ENCODE measurements at places on chromosomes 4 and X.

DNA sequence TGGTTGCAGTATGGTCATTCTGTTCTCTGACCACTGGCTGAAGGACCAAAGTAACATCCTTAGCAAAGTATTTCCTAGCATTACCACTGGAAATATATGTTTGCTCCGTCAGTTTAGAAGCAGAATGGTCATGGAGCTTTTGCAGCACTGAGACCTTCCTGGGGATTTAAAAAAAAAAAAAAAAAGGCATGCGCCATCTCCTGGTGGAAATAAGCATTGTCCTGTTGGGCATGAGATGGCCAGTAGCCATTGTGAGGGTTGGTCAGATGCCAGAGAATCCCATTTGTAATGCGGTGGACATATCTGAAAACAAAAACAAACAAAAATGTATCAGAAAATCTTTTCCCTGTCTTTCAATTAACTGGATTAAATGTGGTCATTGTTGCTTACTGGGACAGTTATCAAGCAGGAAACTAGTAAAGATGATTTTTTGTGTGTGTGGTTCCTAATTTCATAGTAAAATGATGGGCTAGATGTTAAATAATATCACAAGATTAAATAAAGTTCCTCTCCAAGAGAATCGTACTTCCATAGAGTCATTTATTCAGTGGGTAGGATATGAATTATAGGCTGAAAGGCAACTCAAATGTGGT, 139.6 kb downstream of the SOWAHB start:
- DNase-seq = no peak

- no peak for DNase-seq
Observed at GRCh38 chr4:184574861-184575260, 74.4 kb downstream of the CASP3 start.

- peak; percentile 24 for DNase-seq
Observed at GRCh38 chr4:155114790-155115189, 93.6 kb upstream of the NPY2R start.

GRCh38 chr4:3461515-3462291, 1.4 kb upstream of the DOK7 start:
- no peak for DNase-seq

- no peak for DNase-seq
Observed at GRCh38 chrX:56761167-56761566, 32.1 kb downstream of the NBDY start.

GRCh38 chrX:74422576-74423288, 1.4 kb downstream of the SLC16A2 start:
- no peak for DNase-seq

GRCh38 chr4:40258627-40259026, 61.8 kb downstream of the RHOH start:
- no peak for DNase-seq

DNA sequence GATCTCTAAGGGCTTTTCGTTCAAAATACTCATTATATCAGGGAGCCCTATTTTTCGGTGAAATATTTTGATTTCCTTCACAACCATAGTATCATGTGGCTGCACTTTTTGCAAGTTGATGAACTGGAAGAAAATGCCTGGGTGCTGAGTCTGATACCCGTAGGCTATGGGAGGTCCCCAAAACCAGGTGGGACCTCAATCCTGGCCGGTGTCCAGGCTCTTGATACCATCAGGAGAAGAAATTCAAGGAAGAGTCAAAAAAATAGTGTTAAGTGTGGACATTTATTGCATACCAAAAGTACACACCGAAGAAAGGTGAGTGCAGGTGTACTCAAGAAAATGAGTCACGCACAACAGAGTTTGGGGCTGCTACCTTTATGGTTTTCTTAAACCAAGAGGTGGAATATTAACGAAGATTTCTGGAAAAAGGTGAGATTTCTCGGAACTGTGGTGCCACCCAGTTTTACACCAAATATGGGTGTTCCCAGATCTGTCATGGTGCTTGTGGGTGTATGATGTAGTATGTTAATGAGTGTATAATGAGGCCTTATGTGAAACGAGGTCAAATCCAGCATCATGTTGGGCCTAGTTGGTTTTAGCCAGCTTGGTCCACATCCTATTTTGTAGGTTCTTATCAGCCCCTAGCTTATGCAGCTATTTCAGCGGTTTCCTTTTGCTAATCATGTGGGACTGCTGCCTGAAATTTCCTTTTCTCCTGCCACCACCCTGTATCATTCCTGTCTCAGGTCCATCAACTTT, 29.9 kb downstream of the VCX2 start:
- DNase-seq = no peak

DNA sequence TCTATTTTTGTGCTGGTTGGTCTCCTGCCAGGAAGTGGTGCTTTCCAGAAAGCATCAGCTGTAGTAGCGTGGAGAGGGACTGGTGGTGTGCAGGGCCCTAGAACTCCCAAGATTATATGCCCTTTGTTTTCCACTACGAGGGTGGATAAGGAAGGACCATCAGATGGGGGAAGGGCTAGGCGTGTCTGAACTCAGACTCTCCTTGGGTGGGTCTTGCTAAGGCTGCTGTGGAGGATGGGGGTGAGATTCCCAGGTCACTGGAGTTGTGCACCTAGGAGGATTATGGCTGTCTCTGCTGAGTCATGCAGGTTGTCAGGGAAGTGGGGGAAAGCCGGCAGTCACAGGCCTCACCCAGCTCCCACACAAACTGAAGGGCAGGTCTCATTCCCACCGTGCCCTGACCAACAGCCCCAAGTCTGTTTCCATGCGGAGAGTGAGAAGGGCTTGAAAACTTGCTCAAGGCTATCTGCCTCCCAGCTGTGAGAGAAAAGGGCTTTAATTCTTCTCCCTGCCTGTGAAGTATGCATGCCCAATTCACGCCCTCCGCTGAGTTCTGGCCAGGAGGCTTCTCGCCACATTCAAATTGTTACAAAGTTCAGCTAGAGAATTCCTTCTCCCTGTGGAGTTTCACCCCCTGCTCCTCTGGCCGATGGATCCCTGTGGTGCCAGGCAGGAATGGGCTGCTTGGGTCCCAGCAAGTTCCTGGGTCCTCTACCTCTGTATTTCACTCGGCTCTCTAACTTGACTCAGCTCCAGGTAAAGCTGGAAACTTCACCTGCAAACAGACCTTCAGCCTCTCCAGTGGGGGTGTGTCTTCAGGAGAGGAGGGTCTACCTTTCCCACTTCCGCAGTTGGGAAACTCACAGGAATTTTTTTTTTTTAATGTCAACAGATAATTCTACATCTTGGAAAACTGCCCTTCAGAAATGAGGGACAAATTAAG, 7.7 kb upstream of the CSTF2 start:
- no peak for DNase-seq

- no peak for DNase-seq
Observed at GRCh38 chr4:123599920-123600810, 203.6 kb downstream of the SPRY1 start.

DNA sequence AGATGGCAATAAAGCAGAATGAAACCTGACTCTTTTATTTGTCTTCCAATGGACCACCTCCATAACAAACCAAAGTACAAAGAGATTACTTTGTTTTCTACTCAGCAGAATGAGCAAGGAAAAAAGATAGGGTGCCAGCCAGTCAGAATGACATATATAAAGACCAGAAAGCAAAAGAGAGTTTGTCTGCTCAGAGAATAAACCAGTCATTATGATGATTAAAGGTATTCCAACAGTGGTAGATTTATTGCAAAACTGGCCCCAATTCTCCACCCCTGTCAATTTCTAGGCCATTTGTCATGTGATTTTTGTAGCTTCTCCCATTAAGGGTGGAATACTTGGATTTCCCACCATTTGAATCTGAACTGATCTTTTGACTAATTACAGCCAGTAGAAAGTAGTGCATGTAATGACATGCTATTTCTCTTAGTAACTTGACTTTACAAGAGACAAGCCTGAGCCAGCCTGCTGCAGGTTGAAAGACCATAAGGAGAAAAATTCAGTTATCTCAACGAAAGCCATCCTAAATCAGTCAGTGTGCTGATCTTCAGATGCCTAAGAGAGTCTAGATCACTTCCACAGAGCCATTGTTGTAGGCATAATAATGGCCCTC, 203.1 kb downstream of the EPHA5 start:
- no peak for DNase-seq

DNA sequence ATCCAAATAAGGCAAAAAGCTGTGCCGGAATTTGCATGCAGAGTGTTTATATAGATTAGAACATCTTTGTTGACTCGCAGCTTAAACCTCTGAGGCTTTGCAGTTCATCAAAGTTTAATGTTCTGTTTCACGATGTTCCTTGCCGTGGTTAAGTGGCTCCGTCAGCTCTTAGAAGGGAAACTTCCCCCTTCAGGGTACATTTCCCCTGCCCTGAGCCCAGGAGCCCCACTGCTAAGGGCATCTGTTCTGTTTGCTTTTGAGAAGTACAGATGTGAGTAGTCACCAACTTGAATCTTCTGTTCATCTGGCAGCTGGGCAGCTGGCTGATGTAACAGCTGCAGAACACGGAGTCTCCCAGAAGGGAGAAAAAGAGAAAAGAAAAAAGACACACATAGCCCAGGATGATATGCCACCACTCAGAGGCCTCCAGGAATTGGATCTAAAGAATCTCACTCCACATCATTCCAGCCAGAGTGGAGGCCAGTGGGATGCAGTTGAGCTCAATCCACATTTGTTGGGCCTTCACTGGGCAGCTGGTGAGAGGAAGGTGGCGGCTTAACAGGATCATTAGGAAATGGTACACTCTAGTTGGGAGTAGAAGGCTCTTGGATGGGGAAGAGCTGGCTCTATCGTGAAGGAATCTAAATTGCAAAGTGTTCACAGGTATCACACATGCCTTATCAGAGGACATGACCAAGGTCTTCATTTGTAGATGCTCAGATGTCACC, 178.7 kb upstream of the RBPJ start:
- DNase-seq = no peak

DNA sequence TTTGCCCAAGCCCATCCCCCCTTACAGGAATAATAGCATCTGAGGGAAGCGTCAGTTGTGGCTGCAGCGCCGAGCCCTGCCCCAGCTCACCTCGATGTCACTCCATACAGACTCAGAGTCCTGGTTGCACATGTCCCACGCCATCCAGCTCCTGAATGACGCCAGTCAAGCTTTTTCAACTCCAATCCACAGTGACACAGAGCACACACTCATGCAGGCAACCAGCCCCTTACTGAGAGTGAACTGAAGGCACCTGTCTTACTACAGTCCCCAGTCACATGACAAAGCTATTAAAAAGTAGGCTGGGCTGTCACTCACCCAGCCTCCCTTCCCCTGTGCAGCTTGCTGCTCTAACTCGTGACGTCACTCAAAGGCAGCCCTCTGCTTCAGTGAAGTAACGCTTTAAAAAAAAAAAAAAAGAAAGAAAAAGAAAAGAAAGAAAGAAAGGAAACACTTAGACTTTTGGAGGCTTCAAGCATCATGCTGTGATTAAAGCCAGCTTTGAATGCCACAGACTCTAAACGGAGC, at the start of gene PPARGC1A:
Gene PPARGC1A, minus strand, starts transcription at position 234 of the 528 bp plus-strand sequence. Its CDS starts 90 bp downstream, at position 144.
- no peak for DNase-seq

GRCh38 chr4:129972257-129972656, 876.3 kb downstream of the C4orf33 start:
- no peak for DNase-seq

DNA sequence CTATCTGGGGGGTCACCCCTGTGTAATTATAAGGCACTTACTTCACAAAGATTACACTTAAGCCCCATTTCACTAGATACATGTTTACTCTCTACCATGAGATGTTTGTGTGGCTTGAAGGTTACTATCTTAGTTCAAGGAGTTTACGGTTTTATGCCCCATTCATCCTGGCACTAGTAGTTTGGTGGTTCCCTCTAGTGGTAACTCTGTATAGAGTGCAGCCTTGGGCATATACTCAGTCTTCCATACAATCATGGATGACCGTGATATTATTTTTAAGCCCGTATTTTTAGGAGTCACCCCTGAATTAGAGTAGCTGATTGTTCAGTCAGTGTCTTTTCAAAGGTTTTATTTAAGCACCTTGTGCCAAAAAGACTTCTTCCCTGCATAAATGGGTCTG, 109.9 kb upstream of the FAM47C start:
- DNase-seq = no peak

- DNase-seq = no peak
Observed at GRCh38 chr4:121243485-121243884, 79.4 kb upstream of the TNIP3 start.

DNA sequence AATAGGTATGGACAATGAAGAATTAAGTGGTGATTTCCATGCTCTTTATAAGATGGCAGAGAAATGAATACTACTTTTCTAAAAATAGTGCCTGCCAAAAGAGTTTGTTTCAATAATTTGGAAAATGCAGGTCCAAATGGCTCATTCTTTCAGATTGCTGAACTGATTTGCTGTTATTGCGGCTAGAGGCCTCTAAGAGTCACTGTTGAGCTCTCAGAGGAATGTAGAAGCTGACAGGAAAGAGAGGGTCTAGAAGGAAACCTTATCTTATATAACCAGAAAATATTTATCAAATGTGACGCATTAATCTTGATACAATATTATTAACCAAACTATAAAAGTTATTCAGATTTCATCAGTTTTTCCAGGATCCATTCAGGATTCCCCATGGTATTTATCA, 65.7 kb upstream of the PAGE1 start:
- DNase-seq = peak; percentile 2

DNA sequence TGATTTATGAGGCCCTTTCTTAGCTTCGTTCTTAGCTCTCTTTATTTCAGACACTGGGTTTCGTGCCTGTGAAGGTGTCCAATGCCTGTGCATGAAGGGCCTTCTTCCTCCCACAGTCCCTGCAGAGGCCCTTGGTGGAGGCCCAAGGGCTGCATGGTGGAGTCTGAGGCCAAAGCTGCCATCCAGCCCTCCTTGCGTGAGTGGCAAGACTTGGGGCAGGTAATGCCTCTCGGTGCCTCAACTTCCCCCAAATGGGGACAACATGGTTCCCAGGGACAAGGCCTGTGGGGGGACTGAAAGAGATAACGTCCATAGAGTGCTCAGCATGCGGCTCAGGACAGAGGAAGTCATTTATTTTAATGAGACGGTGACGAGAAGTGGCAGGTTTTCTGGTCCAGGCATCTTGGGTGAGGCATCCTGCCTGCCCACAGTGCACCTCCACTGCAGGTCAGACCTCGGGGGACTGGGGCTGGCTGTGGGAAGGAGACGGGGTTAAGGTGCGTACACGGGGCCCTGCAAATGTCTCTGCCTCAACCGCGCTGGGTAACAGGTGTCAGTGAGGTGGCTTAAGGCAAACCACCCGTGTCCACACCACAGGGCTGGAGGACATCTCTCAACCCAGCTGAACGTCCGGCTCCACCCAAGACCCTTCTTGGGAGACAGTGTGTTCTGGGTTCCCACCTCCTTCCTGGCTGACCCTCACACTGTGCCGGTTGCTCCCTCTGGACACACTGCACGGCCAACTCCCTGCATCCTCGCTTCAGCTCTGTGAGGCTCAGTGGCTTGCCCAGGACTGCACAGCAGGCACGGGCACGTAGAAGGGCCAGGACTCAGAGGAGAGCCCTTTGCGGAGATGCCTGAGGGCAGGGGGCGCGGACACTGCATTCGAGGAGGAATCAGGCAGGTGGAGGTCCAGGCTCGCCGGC, 50.5 kb downstream of the PSAPL1 start:
- no peak for DNase-seq

DNA sequence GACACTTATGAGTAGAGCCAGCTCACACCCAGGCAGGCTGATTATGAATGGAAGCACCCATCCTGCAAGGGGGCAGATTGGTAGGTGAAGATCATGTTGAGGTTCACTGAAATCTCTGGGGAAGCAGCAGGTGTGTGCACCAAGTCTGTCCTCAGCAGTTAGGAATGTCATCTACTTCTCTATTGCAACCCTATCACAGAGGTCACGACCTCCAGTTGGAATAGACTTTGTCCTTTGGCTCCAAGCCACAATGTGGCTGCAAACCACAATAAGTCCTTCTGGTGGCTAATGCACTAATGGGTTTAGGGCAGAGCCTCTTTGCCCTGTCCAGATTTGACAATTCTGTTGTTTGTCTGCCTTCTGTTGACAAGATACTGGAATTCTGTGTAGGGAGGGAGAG, 1056.7 kb downstream of the PCDH19 start:
- no peak for DNase-seq

GRCh38 chrX:40174854-40175510, 77.2 kb upstream of the BCOR start:
- no peak for DNase-seq
